ENCODE measurements at places on chromosomes 7 and 10. TPM values are rescaled to one million over a fixed set of nuclear protein-coding genes. Genes with fewer than 3 reads are reported as not detected.

PALD1 gene
- 11.0 TPM for total RNA-seq

STAG3 gene
- 1.9 TPM for total RNA-seq

INA gene
- total RNA-seq: 2.0 TPM

LRIT1 gene
- not detected for total RNA-seq

KNDC1 gene
- 2.2 TPM for total RNA-seq

ATP6V0A4 gene
- 1.2 TPM for total RNA-seq

ITGB8 gene
- 48.5 TPM for total RNA-seq

SPDYE18 gene
- 1.7 TPM for total RNA-seq

TUBAL3 gene
- total RNA-seq: not detected

PRRT4 gene
- total RNA-seq: 0.49 TPM

SDK1 gene
- 27.3 TPM for total RNA-seq

CACNB2 gene
- 14.3 TPM for total RNA-seq

HSPA12A gene
- total RNA-seq: 15.7 TPM

SPDYE2 gene
- total RNA-seq: 0.52 TPM

SGCE gene
- total RNA-seq: 35.9 TPM
